ENCODE measurements at places on chromosomes 12 and 14. TPM values are rescaled to one million over a fixed set of nuclear protein-coding genes. Genes with fewer than 3 reads are reported as not detected.
A peak's percentile ranks its signal among the peaks of the same experiment; 100 is the strongest.

DNA sequence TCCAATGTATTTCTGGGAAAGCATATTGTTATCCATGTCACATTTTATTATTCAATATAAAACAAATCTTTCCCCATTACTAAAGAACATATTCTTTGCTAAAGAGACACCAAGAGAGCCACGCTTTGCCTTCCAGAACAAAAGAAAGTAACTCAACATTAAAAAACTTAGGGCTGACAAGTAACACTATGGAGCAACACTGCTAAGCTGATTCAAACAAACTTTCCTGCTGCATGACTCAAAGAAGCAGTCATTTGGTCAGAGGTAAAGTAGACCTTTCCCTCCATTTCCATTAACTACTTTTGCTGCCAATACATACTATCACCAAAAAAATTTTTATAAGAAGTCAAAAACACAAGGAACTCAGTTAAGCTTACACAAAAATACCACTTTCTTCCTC lies 83.0 kb downstream of the DENND5B start:
- no peak overlapping the region for H3K4me3 ChIP-seq
- H3K27me3 ChIP-seq, result no peaks in the 10 kb centered on the region
- peaks cover 21% of the 10 kb centered on the region for H3K4me1 ChIP-seq
- no peaks in the 10 kb centered on the region for H3K36me3 ChIP-seq

DNA sequence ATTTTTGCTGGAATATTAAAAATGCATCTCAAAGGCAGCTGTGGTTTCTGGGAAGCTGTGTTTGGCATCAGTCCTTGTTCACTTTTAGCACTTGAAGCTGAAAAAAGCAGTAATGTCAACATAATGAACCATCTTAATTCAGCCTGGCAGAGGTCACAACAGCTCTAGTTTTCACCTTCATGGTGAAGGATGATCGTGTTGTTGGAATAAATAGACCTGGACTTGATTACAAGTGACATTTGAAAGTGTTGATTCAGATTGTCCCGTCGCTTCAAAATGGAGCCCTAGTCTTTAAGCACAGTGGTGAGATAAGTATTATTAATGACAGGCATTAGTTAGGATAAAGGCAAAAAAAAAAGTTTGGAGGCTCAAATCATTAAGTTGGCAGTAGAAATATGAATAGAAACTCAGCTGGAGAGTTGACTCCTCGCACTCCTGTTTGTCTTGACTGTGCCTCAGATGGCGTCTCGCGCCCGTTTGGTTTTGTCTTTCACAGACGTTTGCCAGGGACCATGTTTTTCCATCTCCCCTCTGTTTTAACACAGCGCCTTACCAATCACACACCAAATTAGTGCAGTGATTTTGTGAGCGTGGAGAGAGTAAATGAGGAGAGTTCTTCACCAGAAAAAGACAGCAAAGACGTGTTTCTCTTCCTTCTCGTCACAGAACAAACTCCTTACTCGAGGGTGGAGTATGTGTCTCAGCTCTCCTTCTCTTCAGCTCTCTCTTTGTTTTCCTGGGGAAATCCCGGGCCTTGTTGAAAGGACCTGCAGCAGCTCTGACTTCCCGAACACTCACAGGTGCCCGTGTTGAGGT lies 53.4 kb upstream of the MMP17 start:
- H3K36me3 ChIP-seq, result peaks cover 20% of the 10 kb centered on the region
- H3K4me1 ChIP-seq, result peaks cover 24% of the 10 kb centered on the region
- H3K4me3 ChIP-seq, result no peak overlapping the region

GRCh38 chr12:64189530-64189929 lies 32.6 kb downstream of the KICS2 start:
- H3K36me3 ChIP-seq, result no peaks in the 10 kb centered on the region
- H3K27ac ChIP-seq, result no peak overlapping the region
- H3K4me3 ChIP-seq, result no peak overlapping the region
- no peaks in the 10 kb centered on the region for H3K27me3 ChIP-seq
- DNase-seq, result no peak

DNA sequence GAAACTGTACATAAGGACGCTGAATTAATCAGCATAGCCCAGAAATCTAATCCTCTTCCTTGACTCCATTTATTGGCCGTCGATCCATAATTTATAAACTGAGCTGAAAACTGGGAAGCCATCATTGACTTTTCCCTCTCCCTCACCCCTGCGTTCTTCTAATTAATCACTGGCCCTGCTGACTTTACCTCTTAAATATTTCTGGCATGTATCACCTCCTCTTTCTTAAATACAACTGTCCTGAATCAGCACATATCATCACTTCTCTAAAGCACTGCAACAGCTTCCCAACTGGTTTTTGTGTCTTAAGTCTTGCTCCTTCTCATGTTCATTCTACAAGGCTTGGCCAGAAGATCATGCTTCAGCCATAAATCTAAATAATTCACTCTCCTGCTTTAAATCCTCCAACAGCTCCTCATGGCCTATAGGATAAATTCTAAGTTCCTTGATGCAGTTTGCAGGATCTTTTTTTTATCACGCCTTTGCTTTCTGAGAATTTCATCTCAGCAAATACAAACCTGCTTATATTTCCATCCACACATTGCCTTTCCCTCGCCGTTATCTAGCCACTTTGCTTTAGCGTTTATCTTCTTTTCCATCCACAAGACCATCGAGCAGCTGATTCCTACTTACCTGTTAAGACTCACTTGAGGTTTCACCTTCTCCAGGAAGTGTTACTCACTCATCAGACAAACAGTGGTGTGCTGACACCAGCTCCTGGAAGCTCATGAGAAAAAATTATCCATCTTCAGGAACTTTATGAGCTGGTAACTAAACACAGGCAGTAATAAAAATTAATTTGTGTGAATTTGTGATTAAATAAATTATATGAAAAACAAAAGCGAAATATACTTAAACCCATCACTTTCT lies 295.6 kb upstream of the FLRT2 start:
- H3K4me1 ChIP-seq, result peaks cover 6% of the 10 kb centered on the region
- no peaks in the 10 kb centered on the region for H3K36me3 ChIP-seq
- H3K4me3 ChIP-seq, result no peak overlapping the region
- H3K27ac ChIP-seq, result no peak overlapping the region
- no peaks in the 10 kb centered on the region for H3K27me3 ChIP-seq

DNA sequence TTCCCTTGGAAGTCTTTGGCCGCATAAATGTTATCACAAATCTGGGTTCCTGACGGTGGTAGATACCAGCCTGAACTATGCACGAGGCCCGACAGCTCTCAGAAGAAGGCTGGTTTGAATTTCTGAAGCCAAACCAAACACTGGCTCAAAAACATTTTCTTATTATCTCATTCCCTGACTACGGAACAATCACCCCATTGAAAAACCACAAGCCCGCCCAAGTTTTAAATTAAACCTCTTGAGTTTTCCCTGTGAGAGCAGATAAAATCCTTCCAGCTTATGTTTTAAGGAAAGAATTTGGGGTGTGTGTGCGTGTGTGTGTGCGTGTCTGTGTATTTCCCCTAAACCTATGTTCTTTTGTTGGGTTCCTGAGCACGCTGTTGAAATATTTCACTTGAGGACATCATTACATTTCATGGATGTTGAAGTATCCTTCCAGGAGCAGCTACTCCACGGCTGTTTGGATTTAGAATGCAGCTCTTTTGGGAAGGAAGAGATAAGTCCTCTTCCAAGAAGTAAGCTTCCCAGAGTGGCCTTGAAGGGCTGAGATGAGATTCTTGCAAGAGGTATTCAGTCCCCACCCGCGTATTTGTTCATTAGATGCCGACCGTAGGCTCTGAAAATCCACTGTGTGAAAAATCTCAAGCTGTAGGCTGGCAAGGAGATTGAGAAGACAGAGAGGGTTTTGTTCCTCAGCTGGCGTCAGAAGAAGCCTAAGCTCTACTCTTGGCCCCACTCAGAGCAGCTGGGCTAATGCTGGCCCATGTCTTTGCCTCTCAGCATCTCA lies 131.0 kb upstream of the NCOR2 start:
- H3K27ac ChIP-seq, result peak overlapping the region; percentile 67
- H3K36me3 ChIP-seq, result no peaks in the 10 kb centered on the region
- no peak overlapping the region for H3K4me3 ChIP-seq
- H3K4me1 ChIP-seq, result peaks cover 41% of the 10 kb centered on the region
- H3K27me3 ChIP-seq, result no peaks in the 10 kb centered on the region
- DNase-seq, result peak; percentile 97

DNA sequence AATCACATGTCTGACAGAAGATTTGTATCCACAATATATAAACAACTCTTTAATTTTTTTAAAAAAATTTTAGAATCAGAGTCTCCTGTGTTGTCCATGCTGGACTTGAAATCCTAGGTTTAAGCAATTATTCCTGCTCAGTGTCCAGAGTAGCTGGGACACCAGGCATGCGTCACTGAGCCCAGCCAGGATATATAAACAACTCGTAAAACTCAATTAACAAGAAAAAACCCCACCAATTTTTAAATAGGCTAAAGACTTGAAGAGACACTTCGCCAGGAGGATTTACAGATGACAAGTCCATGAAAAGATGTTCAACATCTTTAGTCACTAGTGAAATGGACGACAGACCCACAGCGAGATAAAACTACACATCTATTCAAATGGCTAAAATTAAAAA lies 2.0 kb upstream of the SCN8A start:
- no peak overlapping the region for H3K27ac ChIP-seq
- H3K36me3 ChIP-seq, result no peaks in the 10 kb centered on the region
- H3K4me3 ChIP-seq, result no peak overlapping the region
- H3K27me3 ChIP-seq, result no peaks in the 10 kb centered on the region
- DNase-seq, result no peak

- peaks cover 20% of the 10 kb centered on the region for H3K4me1 ChIP-seq
- no peak for DNase-seq
- H3K36me3 ChIP-seq, result no peaks in the 10 kb centered on the region
- H3K4me3 ChIP-seq, result no peak overlapping the region
Observed at GRCh38 chr14:68106456-68106855, 286.9 kb downstream of the RAD51B start.

The TSPAN9 gene
- 39.8 TPM for total RNA-seq

The P2RX7 gene
- not detected for total RNA-seq

The NID2 gene
- 22.3 TPM for total RNA-seq

The NELL2 gene
- total RNA-seq, result 0.53 TPM

The GLT1D1 gene
- 0.16 TPM for total RNA-seq

The CRIP1 gene
- total RNA-seq, result 21.3 TPM

The CCDC196 gene
- total RNA-seq, result not detected

The AQP5 gene
- not detected for total RNA-seq
